ENCODE measurements at places on chromosomes 11 and 22. TPM values are rescaled to one million over a fixed set of nuclear protein-coding genes. Genes with fewer than 3 reads are reported as not detected.

GRCh38 chr11:130000552-130001176, 2.0 kb downstream of the PRDM10 start:
- no peak for DNase-seq

DNA sequence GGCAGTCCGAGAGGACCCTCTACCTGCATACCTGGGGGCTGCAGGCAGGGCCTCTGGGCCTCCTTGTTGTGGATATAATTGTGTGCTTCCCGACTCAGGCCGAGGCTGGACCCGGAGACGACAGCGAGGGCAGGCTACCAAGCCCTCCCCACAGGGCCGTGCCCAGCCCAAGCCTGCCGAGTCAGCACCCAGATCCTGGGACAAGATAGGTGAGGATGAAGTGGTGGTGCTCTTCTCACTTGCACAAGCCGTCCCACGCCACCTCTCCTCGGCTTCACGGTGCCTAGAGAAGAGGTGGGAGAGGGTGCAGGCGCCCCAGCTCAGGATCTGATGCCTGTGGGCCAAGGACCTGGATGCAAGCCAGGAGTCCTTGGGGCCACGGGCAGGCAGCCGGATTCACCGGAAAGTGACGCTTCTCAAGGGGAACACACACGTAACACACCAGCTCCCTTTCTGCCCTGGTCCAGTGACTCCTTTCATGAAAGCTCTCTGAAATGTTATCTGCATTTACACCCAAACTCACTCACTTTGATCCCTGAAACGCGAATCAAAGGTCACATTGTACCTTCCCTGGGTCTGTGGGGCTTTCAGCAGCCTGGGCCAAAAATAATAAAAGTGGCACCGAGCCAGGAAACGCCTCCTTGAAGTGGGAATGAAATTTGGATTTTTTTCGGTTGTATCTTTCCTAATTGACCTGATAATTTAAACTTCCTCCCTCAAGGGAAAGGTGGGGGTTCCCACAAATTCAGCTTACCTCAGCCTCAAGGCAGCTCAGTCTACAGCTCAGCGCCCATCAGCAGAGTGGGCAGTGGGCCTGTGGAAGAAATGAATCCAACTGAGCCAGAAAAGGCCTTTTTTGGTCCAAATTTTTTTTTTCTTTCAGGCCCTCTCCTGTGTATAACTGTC, 1.1 kb upstream of the GNB1L start:
- DNase-seq = peak; percentile 64

DNA sequence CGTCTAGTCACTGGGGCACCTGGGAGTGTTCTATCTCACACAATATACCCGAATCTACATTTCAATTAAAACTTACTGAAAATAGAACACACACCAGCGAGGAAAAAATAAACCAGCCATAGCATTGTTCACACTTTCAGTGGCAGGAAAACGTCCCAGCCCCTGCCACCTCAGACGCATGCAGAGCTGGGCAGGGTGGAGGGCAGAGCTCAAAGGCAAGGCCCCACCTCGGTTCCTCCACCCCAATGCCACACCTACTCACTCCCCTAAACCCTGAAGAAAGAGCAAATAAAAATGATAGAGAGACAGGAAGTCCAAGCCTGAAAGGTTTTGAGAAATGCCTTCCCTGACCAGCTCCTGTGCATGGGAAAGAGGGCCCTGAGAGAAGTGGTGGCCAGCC, 14.8 kb downstream of the B3GNT6 start:
- DNase-seq = no peak

- DNase-seq = no peak
Measured at GRCh38 chr11:44782478-44782877, 55.7 kb downstream of the TSPAN18 start.

DNA sequence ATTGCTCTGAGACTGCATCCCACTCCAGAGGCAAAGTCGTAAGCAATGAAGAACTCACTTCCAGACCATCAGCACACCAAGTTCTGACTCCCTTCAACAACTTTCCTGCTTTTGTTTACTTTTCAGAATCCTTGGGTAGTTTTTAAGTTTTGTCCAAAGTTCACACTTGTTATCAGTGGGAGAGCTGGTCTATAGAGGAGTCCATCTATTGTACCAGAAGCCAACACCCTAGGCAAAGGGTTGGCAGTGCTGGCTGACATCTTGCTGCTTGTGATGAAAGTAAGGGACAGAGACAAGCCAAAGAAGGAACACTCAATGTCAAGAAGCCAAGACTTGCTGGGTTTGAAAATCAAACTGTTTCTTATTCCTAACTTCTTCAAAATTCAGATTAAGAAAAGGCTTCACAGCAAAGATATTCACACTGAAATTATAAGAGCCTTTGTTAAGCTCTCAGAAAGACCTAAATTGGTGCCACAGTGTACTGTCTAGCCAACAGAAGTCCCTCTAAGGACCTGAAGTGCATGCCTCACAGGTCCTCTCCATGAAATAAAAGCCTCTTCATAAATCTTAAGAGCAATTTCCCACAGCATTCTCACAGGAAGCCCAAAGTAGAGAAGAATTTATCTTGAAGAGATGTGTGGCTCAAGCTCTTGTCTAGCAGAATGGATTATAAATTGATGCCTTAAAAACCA, 21.5 kb upstream of the LINC01488 start:
- no peak for DNase-seq

DNA sequence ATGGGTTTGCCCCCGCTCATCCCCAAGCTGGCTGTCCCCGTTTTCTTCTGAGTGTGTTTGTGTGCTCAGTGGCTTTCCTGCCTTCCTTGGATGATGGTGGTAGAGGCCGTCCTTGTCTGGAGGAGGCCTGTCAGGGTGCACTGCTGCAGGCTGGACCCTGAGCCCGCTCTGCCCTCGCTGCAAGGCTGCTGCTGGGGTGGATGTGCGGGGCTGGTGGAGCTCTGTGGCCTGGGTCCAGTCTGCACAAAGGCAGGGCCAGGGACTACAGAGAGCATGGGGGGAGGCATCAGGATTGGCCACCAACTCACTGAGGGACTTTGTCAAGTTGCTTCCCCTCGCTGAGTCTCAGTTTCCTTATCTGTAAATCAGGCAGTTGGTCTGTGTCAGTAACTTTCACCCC, 275.0 kb downstream of the KIRREL3 start:
- no peak for DNase-seq

DNA sequence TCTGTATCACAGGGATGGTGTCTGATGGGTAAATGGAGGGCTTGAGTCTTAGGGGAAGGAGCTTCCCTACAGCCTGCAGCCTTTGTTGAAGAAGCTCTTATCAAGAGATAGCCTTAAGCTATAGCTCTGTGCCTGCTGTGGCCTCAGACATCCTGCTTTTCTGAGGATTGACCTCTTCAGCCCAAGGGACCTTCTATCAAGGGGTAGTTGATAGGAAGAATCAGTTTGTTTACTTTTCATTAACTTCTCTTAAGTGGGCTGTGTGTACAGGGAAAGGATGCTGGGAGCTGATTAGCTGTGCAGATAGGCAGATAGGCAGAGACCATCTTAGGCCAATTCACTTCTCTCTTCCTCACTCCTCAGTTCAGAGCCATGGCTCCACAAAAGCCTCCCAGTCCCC, 151.8 kb upstream of the CADM1 start:
- DNase-seq = no peak

- no peak for DNase-seq
Measured at GRCh38 chr11:66915866-66916265, 42.3 kb downstream of the PC start.

DNA sequence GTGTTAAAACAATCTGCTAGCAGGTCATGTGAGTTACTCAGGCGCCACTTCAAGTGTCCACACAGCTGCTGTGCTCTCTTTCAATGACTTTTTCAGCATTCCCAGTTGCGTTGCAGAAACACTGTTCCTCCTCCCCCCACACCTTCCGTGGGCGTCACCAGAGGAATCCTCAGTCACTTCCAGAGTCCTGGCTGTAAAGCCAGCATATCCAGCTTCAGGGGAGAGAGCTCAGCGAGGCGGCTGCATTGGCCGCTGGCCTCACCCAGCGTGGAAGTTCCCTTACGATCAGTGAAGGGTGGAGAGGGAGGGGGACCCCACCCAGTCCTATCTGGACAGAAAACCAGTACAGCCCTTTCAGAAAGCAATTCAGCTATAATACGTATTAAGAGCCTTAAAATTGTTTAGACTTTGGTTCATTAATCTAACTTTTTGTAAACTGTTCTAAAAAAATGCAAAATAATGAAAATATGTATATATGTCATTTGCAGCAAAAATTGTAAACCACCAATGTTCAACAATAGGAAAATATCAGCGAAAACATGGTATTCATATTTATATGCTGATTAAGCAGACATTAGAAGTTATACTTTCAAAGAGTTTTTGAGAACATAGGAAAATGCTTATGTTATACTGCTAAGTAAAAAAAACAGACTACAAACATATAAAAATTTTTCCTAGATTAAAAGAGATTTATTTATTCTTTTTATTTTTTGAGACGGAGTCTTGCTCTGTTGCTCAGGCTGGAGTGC, 2.8 kb upstream of the ANO9 start:
- peak; percentile 45 for DNase-seq

GRCh38 chr11:257766-258493, 20.3 kb upstream of the NLRP6 start:
- DNase-seq = no peak

- no peak for DNase-seq
Measured at GRCh38 chr11:60838132-60838531, 3.8 kb upstream of the CCDC86 start.

- no peak for DNase-seq
Measured at GRCh38 chr11:78224506-78224905, 35.8 kb downstream of the USP35 start.

DNA sequence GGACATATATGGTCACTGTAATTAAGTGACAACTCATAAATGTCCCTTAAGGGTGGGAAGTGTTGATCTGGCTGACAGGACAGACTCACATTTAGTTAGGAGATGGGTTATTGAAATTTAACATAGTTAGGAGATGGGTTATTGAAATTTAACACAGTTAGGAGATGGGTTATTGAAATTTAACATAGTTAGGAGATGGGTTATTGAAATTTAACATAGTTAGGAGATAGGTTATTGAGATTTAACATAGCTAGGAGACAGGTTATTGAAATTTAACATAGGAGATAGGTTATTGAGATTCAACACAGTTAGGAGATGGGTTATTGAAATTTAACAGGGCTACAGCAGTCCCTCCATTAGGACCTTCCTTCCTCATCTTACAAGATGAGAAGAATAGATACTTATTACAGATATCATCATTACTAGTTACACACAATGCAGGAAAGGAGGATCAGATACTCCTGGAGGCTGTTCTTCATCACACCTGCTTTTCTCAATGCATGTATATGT, 98.5 kb downstream of the MTNR1B start:
- DNase-seq = no peak

DNA sequence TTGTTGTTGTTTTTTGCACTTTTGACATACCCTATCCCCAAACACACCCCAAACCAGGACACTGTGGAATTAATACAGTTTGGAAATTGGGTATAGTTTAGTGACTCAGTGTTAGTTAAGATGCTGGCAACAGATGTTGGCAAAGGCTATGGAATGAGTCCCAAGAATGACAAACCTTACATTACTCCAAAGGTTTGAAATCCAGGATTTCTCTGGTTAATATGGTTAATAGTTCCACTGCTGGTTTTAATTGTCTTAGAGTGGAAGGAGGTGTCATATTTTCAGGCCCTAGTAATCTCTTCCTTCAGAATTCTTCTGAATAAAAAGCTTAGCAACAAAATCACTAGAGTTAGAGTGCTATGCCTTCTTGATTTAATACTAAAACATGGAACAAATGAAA, 775 bp downstream of the LPXN start:
- DNase-seq = no peak

DNA sequence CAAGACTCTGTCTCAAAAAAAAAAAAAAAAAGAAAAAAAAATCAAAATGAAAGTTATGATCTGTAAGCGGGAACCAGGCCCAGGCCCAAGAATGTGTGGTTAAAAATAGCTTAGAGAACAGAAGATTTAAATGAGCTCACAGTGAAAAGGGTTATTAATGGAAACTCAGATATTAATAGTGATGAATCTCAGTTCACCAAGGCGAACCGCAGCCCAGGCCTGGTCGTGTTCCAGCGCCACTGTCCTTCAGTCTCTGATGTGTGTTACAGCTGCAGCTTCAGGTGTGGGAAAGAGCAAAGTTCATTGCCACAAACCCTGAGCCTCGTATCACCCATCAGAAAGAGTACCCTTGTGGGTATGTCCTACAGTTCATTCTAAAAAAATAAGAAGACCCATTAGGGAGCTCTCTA, 107.1 kb downstream of the GAB2 start:
- DNase-seq = peak; percentile 83

- no peak for DNase-seq
Measured at GRCh38 chr11:116853461-116854073, 16.1 kb upstream of the APOA1 start.

The TSGA10IP gene
- not detected for total RNA-seq

The ZNF280A gene
- not detected for total RNA-seq

The P2RY6 gene
- total RNA-seq = 2.1 TPM

The PKP3 gene
- total RNA-seq = 0.86 TPM

The POU2AF3 gene
- 1.0 TPM for total RNA-seq

The OR2AG2 gene
- total RNA-seq = not detected

The CDHR5 gene
- not detected for total RNA-seq

The LRRN4CL gene
- 3.8 TPM for total RNA-seq

The MYO18B gene
- total RNA-seq = 114 TPM

The NRXN2 gene
- 0.86 TPM for total RNA-seq
